Endodermal cell (in vitro differentiated cells): ENCODE measurements at places on chromosomes 3 and 15. TPM values are rescaled to one million over a fixed set of nuclear protein-coding genes. Genes with fewer than 3 reads are reported as not detected.

OXTR gene
- total RNA-seq, result 11.8 and 13.1 TPM in 2 replicates

ILDR1 gene
- total RNA-seq, result 2.0 and 2.3 TPM in 2 replicates

NOX5 gene
- total RNA-seq, result 0.05 to 0.08 TPM in 2 of 3 replicates, not detected in the other

ITGA11 gene
- total RNA-seq, result 0.32 to 0.73 TPM (median 0.35 TPM) in 3 replicates

IL12A gene
- total RNA-seq, result not detected in 3 replicates

- no peaks in the 10 kb centered on the region for H3K27me3 ChIP-seq
- no peak overlapping the region for H3K27ac ChIP-seq
- H3K36me3 ChIP-seq, result no peaks in the 10 kb centered on the region
Observed at GRCh38 chr3:180185650-180186049, 148.9 kb upstream of the PEX5L start.

- H3K4me1 ChIP-seq, result no peaks in the 10 kb centered on the region
- H3K27ac ChIP-seq, result no peak overlapping the region
- no peaks in the 10 kb centered on the region for H3K36me3 ChIP-seq
- no peak for DNase-seq
Observed at GRCh38 chr15:77866186-77866585, 211.3 kb downstream of the TBC1D2B start.

SLC22A13 gene
- 0.21 to 0.33 TPM (median 0.29 TPM) in 3 replicates for total RNA-seq

DNA sequence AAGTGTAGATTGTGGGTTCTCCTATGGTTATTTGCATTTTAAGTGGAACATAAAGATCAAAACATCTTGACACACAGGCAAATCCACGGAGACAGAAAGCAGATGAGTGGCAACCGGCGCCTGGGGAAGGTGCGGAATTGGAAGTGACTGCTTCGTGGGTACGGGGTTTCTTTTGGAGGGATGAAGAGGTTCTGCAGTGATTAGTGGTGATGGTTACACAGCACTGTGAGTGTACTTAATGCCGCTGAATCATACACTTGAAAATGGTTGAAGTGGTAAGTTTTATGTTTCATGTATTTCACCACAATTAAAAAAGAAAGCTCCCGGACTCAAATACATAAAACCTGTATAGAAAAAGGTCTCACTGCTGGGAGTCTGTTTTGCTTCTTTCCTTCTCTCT lies 18.5 kb upstream of the VPS33B start:
- no peak for DNase-seq
- no peaks in the 10 kb centered on the region for H3K36me3 ChIP-seq
- H3K27me3 ChIP-seq, result no peaks in the 10 kb centered on the region
- no peak overlapping the region for H3K27ac ChIP-seq
- no peaks in the 10 kb centered on the region for H3K4me1 ChIP-seq
- no peak overlapping the region for H3K4me3 ChIP-seq

GRCh38 chr15:88804257-88804656 lies 1.0 kb downstream of the ACAN start:
- H3K36me3 ChIP-seq, result no peaks in the 10 kb centered on the region
- no peak overlapping the region for H3K27ac ChIP-seq
- H3K27me3 ChIP-seq, result peaks cover 68% of the 10 kb centered on the region

TGM5 gene
- total RNA-seq, result not detected in 3 replicates
